ENCODE measurements at places on chromosomes 11 and 22. TPM values are rescaled to one million over a fixed set of nuclear protein-coding genes. Genes with fewer than 3 reads are reported as not detected.

MAPK8IP2 gene
- total RNA-seq = 0.07 TPM

TTLL1 gene
- 4.7 TPM for total RNA-seq

EMID1 gene
- 1.9 TPM for total RNA-seq

LMNTD2 gene
- total RNA-seq = 0.05 TPM

GLYAT gene
- total RNA-seq = not detected

ELFN2 gene
- total RNA-seq = 0.30 TPM

ACR gene
- total RNA-seq = 0.40 TPM

ACTN3 gene
- total RNA-seq = not detected

CUL5 gene
- 22.2 TPM for total RNA-seq

FOXRED1 gene
- 25.7 TPM for total RNA-seq

ISX gene
- total RNA-seq = not detected

MICALL1 gene
- 62.5 TPM for total RNA-seq

APOBEC3B gene
- 25.1 TPM for total RNA-seq

JHY gene
- total RNA-seq = 1.2 TPM

PANX2 gene
- total RNA-seq = 0.39 TPM

MS4A6E gene
- not detected for total RNA-seq

Measured in mammary microvascular endothelial cell (primary cell).